ENCODE measurements at places on chromosomes 6 and 20.

- no peak for DNase-seq
Observed at GRCh38 chr6:129351807-129352206, 358.2 kb downstream of the ARHGAP18 start.

DNA sequence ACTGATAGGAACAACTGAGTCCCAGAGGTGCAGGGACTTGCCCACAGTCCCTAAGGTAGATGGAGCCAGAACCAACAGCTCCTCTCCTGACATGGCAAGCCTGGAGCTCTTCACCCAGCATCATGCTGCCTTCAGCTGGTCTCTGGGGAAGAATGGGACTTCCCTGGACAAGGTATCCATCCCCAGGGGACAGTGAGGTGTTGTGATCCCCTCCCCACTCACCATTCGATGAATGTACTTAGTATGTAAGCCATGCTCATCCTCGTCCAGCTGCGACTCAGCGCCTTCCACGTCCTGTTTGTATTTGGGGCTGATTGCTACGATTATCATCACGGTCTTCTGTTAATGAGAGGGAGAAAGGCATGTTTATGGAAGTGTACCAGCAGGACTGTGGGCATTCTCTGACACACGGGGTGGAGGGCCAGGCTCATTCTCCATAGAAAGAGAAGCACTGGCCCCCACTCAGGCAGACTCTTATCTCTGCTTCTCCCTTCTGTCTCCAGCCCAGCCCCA, 39.4 kb downstream of the TRAF3IP2 start:
- no peak for DNase-seq

DNA sequence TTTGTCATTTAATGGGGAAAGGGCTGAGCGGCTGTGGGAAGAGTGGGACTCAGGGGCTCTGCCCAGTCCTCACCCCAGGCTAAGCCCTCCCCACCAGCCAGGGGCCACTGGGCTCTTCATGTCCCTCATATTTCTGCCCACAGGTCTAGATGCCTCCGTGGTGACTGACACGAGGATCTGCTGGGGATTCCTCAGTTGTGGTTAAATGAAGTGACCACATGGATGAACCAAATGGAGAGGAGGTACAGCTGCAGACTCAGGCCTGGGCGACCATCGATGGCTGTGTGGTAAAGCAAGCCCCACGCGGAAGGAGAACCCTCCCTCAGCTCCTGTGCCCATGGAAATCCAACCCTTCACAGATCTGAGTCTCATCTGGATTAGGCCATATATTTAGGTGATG, 29.4 kb downstream of the RAET1L start:
- DNase-seq = no peak

GRCh38 chr6:111195656-111196055, 108.4 kb downstream of the SLC16A10 start:
- DNase-seq = no peak

GRCh38 chr6:6003621-6004366, 2.9 kb downstream of the NRN1 start:
- DNase-seq = no peak

DNA sequence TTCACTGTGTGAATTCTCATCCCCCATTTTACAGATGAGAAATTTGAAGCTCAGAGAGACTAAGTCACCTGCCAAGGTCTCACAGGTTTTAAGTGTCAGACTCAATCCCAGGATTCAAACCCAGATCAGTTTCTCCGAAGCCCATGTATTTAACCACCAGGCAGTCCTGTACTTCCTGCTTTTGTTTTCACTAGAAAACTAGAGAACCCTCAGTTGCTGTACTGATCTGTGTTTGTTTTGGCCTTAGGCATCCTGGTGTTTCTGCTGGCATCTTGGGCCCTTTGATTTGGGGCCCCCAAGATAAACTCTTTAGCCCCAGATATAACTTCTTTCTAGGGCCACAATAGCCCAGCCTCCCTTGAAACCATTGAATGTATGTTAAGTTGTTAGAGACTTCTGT, 36.5 kb downstream of the PPP1R16B start:
- no peak for DNase-seq

DNA sequence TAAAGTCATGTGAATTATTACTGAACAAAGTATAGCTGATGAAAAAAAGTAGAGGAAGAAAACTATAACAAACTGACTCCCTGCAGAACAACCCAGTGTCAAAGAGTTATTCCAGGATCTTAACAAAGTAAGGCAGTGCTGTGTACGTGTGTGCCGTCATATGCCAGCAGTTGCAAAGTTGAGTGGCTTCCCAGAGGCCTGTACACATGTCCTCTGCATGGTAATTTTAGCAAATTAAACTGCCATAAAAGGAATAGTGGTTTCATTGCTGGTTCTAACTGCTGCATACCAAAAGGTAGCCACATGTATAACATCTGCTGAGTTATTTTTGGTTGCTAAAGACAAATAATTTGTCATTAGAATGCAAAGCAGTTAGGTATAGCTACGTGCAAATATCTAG, 44.8 kb downstream of the RIPOR2 start:
- no peak for DNase-seq

- DNase-seq = no peak
Observed at GRCh38 chr6:130575971-130576370, 210.2 kb downstream of the TMEM200A start.

GRCh38 chr6:166767230-166767629, 140.2 kb upstream of the RPS6KA2 start:
- no peak for DNase-seq

GRCh38 chr6:24353861-24354260, 4.0 kb downstream of the DCDC2 start:
- DNase-seq = no peak

DNA sequence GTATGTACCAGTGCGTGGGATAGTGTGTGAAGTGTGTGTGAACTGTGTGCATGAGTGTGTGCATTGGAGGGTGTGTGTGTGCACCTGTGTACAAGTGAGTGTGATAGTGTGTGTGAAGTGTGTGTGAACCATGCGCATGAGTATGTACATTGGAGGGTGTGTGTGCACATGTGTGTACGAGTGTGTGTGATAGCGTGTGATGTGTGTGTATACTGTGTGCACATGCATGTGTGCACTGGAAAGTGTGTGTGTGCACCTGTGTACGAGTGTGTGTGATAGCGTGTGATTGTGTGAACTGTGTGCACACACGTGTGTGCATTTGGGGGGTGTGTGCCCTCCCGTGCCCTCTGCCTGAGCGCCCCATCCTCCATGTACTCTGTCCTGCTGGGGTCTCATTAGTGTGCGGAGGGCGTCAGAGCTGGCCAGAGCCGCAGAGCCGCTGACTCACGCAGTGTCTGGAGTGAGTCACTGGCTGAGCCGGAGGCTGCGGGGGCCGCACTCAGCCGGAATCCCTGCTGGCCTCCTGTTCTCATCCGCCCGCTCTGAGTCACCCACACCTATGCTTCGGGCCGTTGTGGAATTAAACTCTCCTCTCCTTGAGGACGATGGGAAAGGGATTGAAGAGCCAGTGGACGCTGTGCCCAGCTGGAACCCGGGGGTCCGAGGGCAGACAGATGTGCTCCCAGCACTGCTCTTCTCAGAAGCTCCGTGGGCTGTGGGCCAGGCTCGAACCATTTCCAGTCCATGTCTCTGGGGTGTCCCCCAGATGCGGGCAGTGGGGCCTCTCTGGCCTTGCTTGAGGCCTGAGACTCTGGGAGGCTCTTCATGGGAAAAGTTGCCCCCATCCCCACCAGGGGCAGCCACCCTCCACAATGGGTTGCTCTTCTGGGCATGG, 27.3 kb upstream of the STX16 start:
- DNase-seq = peak; percentile 77

DNA sequence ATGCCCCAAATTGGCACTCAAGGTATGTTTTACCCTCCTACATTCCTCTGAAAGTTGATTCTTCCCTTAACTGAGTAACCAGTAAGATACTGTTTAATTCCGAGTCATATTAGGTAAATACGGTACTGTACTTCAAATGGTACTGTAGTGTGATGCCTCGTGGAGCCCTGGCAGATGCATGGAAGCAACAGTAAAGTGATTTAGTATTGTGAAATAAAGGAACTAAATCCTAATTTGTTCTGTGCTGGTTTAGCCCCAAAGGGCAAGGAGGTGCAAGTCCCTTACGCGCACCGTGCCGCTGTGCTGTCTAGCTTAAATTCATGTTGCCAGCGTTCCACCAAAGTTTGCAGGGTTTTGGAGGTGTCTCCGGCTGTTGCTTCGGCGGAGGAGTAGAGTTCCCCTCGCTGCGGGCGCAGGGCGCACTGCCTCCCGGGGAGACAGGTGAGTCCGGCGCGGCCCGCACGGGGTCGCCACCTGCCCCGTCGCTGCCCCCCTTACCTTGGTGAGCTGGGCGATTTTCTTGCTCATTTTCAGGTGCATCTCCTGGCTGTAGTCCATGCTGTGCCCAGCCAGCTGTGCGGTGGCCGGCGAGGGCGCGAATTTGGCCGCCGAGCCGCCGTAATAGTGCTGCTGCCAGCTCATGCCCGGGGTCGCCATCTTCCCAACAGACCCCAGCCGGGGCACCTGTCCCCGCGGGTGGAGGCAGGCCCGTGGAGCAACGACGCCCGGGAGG, 655 bp downstream of the FAM184A start:
- DNase-seq = peak; percentile 19

DNA sequence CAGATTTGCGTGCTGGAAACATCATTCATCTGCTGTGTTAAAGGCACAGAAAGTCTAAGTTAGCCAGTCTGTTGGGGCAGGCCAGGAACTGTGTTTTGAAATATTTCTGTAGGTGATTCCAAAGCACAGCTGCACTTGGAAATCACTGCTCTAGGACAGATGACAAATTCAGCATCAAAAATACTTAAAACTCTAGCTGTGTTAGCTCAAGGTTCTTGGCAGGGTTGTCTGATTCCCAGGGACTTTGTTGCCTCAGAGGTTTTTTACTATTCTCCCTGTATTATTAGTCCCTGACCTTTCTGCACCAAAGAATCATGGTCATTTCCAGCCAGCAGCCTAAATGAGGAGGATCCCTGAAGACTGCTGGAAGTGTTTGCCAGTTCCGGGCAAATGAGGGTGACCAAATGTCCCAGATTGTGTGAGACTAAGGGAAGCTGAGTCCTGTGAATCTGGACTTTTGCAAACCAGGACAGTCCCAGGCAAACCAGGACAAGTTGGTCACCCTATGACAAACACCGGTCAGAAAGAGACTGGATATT, 84.3 kb upstream of the TMEM30A start:
- no peak for DNase-seq

DNA sequence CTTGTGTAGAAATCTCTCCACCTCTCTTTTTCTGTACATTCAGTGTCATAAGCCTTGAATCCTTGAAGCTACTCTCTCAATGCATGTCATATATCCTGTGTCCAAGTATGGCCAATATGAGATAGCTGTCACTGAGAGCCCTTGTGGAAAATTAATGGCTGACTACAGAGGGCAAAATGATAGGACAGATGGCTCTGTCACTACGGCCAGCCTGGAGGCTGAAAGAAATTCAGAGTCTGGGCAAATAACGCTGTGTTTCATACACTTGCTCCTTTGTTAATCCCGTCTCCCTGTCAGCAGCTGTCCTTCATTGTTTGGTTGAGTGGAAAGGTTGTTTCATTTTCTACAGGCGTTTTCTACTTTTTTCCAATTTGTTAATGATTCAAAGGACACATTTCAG, 70.4 kb upstream of the VGLL2 start:
- DNase-seq = no peak

- no peak for DNase-seq
Observed at GRCh38 chr20:22757424-22758183, 173.2 kb upstream of the FOXA2 start.

DNA sequence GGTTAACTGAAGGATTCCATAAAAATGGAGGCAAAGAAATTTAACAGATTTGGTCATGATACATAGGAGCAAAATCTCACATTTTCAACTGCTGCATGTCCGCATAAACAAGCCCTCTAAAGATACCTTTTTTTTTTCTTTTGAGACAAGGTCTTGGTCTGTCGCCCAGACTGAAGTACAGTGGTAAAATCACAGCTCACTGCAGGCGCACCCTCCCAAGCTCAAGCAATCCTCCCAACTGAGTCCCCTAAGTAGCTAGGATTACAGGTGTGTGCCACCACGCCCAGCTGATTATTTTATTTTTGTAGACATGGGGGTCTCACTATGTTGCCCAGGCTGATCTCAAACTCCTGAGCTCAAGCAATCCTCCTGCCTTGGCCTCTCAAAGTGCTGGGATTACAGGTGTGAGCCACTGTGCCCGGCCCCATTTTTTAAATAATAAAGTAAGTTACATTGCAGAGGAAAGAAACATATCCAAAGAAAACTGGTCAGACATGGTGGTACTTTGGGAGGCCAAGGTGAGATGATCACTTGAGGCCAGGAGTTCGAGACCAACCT, 13.7 kb downstream of the MDN1 start:
- DNase-seq = no peak

- no peak for DNase-seq
Observed at GRCh38 chr6:91437315-91437729, 850.5 kb upstream of the MAP3K7 start.

GRCh38 chr6:128172081-128172480, 271.2 kb upstream of the THEMIS start:
- no peak for DNase-seq

DNA sequence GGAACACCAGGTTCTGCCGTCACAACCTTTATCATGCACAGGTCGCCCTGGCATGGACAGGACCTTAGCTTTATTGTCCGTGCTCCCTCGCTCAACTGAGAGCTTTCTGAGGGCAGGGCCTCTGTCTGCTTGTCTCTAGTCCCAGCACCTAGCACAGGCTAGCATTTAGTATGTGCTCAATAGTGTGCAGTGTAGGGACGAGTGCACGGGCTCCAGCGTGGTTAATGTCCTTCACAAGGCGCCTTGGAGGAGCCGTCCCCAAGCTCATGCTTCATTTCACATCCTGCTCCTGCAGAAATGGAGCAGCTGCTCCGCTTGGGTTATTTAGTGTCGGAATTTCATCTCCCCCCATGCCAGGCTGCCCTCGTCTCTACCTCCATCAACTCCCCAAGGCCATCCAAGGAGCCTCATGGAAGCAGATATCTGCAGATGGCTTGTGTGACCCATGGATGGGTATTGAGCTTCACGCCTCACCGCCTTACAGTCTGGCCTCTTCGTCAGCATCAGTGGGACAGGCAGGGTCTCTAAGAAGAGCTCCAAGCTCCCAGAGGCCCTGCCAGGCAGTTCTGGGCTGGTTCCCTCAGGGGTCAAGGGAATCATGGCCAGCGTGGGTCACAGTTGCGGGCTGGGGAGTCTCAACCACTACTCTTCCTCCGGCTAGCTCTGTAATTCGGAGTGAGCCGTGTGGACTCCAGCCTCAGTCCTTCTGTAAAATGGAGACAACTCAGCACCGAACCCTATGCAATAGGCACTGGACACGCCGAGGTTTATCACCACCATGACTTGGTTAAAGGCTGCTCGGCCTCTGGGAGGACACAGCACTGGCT, 60.8 kb upstream of the APCDD1L start:
- DNase-seq = no peak

GRCh38 chr6:167137881-167138280, 15.0 kb downstream of the CCR6 start:
- no peak for DNase-seq

GRCh38 chr20:43942667-43943285, 28.1 kb downstream of the TOX2 start:
- no peak for DNase-seq

- no peak for DNase-seq
Observed at GRCh38 chr6:31129130-31129529, 8.9 kb upstream of the CDSN start.

GRCh38 chr6:155890409-155890808, 434.8 kb upstream of the NOX3 start:
- no peak for DNase-seq
